Left renal pelvis (tissue), 4 donors: ENCODE measurements at places on chromosomes 6 and 20.

DNA sequence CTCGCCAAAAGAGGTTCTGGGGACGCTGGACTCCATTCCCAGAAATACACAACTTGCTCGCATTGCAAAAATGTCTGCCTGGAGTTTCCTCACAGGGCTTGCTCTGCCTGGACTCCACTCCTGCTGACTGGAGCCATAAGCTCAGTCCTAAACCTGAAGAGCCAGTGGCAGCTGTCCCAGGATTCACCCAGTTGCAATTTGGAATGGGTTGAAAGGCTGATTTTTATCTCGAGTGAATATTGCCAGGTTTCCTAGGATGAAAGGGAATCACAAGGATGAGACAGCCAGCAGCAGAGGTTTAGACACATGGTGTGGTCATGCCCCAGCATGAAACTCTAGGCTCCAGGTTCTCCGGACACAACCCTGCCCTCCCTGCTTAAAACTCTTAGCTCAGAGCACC lies 223.3 kb downstream of the BMP7 start:
- DNase-seq = no peak

DNA sequence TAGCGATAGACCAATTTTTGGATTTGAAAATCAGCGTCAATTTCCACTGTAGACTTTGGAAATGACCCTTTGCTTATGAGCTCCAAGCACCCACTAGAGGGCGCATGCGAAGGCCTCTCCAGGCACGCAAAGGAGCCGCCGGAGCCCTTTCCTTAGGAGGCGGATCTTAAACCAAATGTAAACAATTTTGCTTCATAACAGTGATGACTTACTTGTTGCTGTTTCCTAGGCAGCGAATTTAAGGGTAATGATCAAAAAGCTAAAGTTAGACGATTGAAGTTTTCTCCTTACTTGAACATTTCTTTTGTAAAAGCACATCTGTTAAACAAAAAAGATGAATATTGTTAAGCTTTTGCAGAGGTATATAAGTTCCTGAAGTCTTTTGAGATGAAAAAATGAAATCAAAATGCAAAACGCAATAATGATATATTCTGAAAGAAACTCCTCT lies 29.2 kb upstream of the EXOC2 start:
- no peak for DNase-seq

DNA sequence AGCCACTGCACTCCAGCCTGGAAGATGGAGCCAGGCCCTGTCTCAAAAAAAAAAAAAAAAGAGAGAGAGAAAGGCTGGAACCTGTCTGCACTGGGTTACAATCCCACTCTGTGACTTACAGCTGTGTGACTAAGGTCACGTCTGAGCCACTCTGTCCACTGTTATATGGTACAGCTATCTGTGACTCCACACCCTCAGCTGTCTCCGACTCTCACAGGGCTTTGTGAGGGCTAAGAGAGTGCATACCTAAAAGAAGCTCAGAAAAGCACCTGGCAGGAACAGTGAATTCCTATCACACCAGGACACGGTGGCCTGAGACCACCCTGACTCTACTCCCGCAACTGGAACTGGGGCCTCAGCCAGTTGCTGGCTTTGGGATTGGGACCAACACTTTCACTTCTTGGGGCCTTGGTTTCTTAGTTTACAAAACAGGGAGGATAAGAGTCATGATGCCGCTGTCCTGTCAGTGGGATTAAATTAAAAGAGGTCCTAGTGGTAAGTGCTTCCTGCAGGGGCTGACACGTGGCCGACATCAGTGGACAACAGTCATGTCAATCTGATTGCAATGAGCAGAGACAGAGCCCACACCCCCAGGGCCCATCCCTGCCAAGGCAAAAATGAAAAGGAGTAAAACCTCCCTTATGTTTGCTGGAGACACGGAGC lies 5.7 kb upstream of the CD93 start:
- no peak for DNase-seq

DNA sequence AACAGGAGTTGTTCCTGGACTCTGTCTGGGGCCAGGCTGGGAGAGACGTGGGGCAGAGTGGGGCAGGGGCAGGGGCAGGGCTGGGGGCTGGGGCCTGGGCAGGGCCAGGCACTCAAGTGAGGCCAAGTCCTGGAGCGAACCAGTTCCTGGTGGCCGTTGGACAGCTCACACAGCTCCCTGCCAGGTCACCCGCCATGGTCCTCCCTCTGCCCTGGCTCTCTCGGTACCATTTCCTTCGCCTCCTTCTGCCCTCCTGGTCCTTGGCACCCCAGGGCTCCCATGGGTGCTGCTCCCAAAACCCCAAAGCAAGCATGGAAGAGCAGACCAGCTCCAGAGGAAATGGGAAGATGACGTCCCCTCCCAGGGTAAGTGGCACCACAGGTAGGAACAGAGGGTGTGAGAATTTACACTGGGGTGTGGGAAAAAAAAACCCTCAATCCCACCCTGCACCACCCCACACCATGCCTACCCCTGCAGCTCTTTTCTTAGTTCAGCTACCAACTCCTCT lies at the start of gene MCCD1:
MCCD1 (plus strand) TSS at position 142 of the 508 bp plus-strand sequence; CDS start at position 195, 53 bp downstream.
- DNase-seq = no peak

- DNase-seq = no peak
Measured at GRCh38 chr20:37452236-37452635, 68.8 kb upstream of the NNAT start.

DNA sequence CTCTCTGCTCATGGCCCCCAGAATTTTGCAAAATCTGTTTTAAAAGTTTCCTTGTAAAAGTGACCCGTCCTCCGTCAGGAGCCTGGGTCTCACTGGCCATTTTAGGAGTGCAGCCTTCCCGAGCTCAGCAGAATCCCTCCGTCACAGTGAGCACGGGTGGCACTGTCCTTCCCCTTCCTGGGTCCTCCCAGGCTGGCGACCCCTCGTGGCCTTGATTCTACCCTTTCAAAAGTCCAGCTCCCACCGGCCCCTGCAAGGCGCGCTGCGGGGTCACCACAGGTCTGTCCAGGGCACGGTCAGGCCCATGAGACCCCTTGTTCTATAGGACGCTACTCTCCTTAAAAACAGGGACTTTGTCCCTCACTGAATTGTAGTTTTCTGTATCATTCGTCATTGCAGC lies 112.7 kb downstream of the PSMB1 start:
- no peak for DNase-seq

DNA sequence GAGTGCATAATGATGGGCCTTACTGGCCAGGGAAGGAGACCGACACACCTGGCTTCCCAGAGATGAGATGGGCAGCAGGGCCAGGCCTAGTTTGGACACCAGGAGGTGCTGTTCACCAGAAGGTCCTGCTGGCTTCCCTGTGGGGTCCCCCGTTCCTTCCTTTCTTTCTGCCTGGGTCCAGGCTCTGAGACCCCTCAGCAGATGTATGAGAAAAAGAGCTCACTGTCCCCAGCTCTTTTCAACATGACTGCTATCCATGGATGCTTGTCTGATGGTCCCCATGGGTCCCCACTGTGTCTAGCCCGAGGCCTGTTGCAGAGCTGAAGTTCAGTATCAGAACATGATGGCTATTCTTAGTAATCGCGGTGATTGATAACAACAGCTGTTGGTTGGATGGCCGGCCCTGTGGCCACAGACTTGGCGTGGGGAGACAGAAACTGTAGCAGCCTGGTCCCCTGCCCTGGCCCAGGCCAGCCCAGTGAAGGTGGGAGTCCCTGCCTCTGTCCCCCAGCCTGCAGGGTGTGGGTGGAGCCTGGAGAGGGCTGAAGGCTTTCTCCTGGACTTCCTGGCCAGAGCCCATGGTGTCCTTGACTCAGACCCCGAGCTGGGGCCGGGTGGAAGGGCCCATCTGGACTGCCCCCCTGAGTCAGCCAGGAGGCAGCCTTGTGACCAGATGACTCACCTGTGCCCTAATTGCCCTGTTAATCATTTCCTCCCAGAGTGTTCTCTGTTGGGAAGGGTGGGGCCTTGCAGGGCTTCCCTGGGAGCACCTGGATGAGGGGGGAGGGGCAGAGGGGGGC lies 9.9 kb upstream of the BAK1 start:
- DNase-seq = no peak

DNA sequence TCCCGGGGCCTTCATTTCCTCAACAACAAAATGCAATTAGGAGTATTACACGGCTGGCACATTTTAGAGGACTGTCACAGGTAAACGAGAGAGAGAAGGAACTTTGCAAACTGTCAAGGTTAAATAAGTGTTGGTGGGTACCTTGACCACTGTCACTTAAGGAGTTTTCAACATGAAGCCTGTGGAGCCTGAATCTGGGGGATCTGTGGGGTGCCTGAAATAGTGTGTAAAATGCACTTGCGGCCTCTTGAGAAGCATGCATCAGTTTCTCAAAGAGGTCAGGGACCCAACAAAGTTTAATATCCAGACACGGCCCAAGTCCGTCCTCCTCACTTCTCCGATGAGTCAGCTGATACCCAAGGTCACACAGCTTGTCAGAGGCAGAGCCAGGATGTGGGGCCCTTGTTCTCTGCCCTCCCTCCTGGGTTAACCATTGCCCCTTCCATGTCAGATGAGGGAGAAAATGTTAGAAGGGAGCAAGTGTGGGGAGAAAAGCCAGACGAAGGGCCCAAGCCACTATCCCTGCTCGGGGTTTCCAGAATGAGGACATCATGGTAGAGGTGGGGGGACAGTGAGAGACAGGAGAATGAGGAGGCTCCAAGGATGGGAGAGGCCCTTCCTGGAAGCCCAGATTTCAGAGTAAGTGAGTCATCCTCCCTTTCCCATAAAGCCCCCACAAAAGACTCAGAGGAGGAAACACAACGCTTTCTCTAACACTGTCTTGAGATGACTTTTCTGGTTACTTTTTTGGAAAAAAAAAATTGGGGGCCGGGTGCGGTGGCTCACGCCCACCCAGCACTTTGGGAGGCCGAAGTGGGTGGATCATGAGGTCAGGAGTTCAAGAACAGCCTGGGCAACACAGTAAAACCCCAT lies 42.2 kb downstream of the C6orf132 start:
- no peak for DNase-seq
